ENCODE measurements at places on chromosomes 2 and 18. TPM values are rescaled to one million over a fixed set of nuclear protein-coding genes. Genes with fewer than 3 reads are reported as not detected.

Gene TFCP2L1
- 0.04 TPM for polyA plus RNA-seq

Gene NT5C1B
- not detected for polyA plus RNA-seq

Gene IL36G
- not detected for polyA plus RNA-seq

Gene GALNT14
- polyA plus RNA-seq: 15.9 TPM

Gene FAM210A
- polyA plus RNA-seq: 11.5 TPM

Gene VWC2L
- 0.31 TPM for polyA plus RNA-seq

Gene BOLL
- not detected for polyA plus RNA-seq

Gene DOK1
- 0.79 TPM for polyA plus RNA-seq

Gene RAB6C
- polyA plus RNA-seq: 0.52 TPM

Gene MARCHF4
- polyA plus RNA-seq: 13.0 TPM

Gene CDH19
- 0.11 TPM for polyA plus RNA-seq
